Hypothalamus (tissue), 51 donors: ENCODE measurements at places on chromosomes 16 and 17.

GRCh38 chr17:38898812-38899348 lies 26.5 kb upstream of the LASP1NB start:
- no peak for DNase-seq

DNA sequence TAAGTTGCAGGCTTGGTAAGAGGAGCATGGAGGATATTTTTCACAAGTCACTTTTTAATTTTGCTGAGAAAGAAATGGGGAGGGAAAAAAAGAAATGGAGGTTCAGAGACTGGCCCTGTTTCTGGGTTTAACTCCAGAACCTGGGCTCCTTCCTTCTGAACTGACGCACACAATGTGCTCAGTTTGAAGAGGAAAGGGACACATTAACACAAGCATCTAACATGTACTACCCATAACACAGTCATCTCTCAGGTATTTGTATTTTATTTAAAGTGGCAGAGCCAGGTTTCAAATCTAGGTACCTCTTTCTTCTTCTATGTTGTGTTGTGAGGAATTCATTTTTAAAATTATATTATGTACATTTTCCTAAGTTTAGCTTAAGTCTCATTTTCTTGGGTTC lies 5.3 kb upstream of the TMEM100 start:
- DNase-seq, result no peak

- no peak for DNase-seq
Observed at GRCh38 chr17:75315541-75316243, 26.5 kb upstream of the SLC25A19 start.

DNA sequence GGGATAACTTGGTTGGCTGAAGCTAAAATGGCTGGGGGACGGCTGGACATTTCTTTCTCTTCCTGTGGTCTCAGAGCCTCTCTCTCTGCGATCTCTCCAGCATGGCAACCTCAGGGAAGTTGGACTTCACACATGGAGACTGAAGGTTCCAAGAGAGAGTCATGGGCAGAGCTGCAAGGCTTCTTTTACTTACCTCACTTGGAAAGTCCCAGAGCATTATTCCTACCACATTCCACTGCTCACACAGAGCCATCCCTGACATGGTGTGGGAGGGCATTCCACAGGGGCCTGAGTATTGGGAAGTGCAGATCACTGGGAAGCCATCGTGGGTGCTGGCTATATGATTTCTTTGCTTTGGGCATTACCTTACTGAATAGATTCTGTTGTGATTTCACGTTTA lies 9.8 kb upstream of the SLC6A2 start:
- DNase-seq, result no peak

DNA sequence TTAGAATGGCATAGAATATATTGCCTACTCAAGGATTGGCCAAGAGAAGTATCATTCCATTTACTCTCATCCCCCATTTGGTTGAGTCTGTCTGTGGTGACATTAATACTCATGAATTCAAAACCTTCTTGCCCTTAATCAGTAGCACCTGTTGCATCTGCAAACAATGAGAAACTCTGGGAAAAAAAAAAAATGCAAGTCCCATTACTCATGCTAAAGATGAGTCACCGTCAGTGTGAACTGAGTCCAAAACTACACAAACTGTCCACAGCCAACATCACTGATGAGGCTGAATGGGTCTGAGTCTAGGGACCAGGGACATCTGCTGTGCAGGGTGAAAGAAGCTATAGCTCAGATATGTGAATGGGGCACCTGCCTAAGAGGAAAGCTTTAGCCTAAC lies 96.9 kb upstream of the ADAMTS18 start:
- DNase-seq, result no peak

DNA sequence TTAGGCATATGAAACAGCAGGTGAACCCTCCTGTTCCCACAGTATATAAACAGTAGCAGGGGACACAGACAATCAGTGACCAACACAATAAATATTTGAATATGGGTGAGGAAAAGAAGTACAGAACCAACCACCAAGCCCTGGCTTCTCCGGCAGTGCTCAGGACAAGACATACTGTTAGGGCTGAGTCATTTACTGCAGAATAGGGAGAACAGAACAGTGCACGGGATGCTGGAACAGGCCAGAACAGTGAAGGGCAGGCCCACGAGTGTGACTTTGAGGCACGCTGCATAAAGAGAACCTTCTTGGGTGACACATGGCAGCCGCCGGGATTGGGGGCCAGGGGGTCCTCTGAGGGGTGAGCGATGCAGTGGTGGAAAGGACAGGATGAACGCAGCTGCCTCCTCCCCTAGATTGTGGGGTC lies 160.4 kb downstream of the CMIP start:
- no peak for DNase-seq

DNA sequence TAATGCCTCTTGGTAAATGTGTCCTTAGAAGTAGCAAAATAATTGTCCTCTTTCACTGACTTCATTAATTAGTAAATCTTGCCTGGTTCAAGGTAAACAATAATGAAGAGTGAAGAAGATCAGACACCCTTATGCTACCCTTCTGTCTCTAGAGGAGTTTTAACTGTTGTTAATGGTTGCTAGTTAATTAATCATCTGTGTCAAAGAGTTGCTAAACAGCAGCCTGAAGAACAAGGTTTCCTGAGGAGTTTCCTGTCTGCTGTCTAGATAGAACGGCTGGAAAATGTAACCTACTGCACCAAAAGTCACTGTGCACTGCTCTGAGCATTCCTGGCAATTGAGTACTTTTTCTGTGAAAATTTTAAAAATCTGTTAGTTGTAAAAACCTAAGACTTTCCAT lies 131.3 kb downstream of the NLK start:
- DNase-seq, result no peak

DNA sequence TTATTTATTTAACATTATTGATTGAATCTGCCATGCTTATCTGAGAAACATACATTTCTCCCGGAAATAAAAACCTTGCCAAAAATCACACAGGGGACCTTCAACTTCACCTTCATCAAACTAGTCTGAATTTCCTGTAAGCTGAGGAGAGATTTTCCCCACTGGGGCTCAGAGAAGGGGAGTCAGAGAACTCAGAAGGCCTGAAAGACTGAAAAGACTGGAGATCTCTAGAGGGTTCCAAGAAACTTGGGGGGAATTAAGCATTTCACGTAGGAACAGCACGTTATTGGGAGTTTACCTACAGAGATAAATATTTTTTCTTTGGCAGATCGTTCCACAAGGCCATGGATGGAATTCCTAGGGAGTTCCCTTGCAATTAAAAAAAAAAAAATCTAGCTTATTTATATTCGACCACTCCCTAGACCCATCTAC lies 528 bp upstream of the NOL11 start:
- no peak for DNase-seq

GRCh38 chr17:14014657-14015056 lies 54.6 kb upstream of the COX10 start:
- DNase-seq, result no peak

- DNase-seq, result no peak
Observed at GRCh38 chr17:27560668-27561067, 70.3 kb upstream of the LGALS9 start.

DNA sequence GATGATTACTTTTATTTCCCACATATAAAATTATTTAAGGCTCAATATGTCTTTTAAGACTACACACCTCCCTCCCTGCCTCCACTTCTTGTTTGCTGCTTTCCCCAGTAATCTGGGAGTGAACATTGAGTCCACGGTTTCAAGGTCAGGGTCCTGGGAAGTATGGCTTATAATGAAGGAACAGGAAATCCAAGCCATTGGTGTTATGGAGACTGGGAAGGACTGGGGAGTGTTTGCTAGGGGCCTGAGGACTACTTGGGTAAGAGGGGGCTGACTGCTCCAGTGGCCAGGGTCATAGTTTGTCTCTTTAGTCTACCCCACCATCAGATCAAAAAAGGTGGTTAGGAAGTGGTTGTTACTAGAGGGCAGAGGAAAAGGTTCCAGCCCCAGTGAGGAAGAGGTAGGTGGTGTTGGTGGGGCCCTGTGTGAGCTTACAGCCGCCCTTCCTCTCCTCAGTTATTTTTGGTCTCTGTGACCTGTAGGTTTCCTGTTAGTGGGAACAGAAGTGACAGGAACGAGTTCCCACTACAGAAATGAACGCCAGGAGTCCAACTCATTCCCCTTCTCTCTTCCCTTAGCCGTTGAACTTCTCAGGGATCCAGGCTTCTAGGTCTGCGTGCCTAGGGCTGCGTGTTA lies 742 bp upstream of the SLC16A13 start:
- DNase-seq, result no peak

GRCh38 chr16:16099320-16099719 lies 124.0 kb downstream of the ABCC6 start:
- no peak for DNase-seq

- DNase-seq, result no peak
Observed at GRCh38 chr16:27238016-27238587, 30.5 kb downstream of the NSMCE1 start.

- no peak for DNase-seq
Observed at GRCh38 chr17:44272954-44273353, 5.0 kb upstream of the SLC4A1 start.

- no peak for DNase-seq
Observed at GRCh38 chr17:68909066-68909465, 46.1 kb downstream of the ABCA8 start.

DNA sequence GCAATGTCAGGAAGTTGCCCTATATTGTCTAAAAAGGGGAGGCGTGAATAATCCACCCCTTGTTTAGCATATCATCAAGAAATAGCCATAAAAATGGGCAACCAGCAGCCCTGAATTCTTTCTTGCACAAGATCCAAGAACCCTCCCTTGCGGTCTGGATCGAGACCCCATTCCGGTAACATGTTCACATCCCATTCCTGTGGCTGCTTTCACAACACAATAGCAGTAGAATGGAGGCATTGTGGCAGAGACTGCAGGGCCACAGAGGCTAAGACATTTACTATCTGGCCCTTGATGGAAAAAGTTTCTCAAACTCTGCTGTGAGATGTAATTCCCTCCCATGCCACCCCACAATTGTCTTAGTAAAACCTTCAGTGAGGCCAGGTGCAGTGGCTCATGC lies 73.2 kb downstream of the RMI2 start:
- no peak for DNase-seq

DNA sequence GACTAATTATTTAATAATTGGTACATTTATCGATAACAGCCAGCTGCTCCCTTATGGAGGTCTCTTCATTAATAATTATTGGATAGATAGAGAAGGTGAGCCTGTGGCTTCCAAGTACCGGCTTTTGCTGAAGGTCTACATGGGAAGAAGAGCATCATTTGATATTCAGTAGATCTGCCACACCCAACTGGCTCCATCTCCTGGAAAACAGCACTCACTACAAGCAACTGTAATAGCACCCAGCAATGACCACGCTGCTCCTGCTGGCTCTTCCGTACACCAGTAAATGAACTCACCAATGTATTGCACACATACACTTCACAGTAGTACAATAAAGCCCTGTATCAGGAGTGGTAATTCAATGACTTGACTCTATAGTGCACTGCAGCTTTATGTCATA lies 19.5 kb downstream of the MARVELD3 start:
- no peak for DNase-seq

DNA sequence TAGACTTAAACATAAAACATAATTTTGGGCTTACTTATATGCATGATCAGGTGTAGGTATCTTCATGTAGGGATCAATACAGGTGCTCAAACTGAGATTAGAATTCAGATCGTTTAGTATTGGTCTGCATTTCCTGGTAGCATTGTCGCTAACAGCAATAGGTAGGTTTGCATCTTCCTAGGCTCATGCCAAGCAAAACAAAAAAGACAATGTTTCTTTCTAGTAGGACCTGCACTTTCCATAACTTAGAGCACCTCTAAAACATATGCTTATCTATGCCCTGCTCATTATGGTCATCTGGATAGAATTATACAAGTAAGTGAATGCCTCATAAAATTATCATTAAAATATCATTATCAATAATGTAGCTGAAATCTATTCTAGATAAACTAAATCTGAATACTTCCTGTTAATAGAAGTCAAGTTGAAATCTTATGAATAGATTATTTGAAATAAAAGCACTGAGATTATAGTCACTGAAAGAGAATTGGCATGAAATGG lies 26.7 kb downstream of the PCTP start:
- DNase-seq, result no peak

DNA sequence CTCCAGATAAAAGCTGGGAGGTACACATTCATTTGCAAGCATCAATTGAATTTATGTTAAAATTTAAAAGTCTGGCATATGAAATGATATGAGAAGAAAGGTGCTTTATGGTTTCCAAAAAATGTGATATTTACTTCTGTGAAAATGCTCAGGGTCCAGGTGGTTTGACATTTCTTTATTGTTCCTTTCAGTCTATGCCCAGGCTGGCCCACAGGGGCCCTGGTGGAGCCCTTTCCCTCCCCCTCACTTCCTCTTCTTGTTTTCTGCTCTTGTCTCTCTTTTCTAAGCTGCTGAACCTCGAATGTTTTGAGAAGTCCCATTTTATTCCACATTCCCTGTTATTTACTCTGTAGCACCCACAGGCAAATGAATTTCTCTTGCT lies 127.8 kb downstream of the HS3ST3B1 start:
- no peak for DNase-seq

DNA sequence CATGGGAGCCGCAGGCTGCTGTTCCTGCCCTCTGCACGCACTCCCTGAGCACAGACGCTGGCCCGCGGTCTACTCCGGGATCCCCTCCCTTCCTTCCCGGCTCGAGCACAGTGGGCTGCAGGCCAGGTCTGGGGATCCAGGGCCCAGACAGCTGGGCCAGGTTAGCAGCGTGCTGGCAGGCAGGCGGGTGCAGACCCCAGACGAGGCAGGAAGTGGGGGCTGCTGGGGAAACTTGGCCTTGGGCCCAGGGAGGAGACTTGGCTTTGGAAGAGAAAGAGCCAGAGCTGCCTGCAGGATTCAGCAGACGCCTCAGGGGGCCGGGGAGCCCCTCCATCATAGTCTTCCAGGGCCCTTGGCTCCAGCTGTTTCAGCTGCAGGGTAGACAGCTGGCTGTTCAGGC lies 30.2 kb upstream of the ABCC3 start:
- DNase-seq, result no peak

DNA sequence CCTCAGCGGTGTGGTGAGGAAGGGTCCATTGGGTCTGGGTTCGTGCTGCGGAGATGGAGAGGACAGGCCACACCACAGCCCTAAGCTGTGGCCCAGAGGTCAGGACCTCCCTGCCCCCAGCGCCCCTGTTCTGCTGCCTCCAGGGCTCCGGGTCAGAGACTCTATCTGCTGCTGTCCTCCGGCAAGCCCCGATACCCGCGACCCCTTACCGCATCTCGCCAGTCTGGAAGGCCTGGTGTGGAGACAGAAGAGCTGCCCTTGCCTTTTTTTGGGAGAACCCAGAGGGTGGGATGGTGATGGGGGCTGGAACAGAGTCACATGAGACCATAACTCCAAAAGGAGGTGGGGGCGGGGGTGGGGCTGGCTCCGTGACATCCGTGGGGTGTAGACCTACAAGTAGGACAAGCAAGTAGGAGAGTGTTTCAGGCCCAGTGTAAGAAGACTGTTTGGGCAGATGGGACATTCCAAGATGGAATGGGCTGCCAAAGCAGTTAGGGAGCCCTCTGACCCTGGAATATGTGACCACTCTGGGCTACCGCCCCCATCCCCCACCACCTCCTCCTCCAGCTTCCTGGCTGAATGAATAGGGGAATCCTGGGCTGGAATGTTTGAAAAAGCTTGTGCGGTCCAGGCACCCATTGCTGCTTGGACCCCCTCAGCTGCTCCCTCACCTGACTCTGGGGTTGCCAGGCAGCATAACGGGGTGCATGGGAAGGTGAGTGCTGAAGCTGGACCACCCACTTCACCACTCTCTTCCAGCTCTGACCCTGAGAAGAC lies 1.4 kb downstream of the XYLT2 start:
- DNase-seq, result no peak

GRCh38 chr17:74460996-74461395 lies 5.4 kb upstream of the CD300A start:
- no peak for DNase-seq

GRCh38 chr17:8631554-8631877 lies 991 bp upstream of the MYH10 start:
- DNase-seq, result no peak

GRCh38 chr16:21659124-21659523 lies 4.6 kb upstream of the OTOA start:
- DNase-seq, result no peak

- no peak for DNase-seq
Observed at GRCh38 chr17:63317166-63317840, 128.8 kb downstream of the CYB561 start.
